ENCODE measurements at places on chromosomes 16 and 17. TPM values are rescaled to one million over a fixed set of nuclear protein-coding genes. Genes with fewer than 3 reads are reported as not detected.

DNA sequence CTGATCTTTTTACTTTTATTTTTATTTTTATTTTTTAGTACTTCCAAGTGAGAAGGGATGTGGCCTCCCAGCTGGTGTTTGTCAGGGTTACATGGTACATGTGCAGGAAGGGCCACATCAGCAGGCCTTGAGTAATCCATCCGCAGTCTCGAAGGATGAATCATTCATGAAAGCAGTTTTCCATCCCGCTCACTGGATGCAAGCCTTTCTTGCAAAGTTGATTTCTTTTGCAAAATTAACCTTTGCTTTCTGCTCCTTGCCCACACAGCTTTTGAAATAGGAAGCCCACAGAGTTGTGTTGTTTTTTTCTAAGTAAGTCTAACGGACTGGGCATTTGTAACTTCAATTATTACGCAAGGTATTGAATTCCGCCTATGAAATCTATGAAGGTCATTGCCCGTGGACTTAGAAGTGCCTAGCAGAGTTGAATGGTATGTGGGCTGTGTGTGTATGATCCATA lies 157.4 kb downstream of the PRKCA start:
- DNase-seq, result no peak

The AANAT gene
- not detected for total RNA-seq

The TAF15 gene
- 235 TPM for total RNA-seq

DNA sequence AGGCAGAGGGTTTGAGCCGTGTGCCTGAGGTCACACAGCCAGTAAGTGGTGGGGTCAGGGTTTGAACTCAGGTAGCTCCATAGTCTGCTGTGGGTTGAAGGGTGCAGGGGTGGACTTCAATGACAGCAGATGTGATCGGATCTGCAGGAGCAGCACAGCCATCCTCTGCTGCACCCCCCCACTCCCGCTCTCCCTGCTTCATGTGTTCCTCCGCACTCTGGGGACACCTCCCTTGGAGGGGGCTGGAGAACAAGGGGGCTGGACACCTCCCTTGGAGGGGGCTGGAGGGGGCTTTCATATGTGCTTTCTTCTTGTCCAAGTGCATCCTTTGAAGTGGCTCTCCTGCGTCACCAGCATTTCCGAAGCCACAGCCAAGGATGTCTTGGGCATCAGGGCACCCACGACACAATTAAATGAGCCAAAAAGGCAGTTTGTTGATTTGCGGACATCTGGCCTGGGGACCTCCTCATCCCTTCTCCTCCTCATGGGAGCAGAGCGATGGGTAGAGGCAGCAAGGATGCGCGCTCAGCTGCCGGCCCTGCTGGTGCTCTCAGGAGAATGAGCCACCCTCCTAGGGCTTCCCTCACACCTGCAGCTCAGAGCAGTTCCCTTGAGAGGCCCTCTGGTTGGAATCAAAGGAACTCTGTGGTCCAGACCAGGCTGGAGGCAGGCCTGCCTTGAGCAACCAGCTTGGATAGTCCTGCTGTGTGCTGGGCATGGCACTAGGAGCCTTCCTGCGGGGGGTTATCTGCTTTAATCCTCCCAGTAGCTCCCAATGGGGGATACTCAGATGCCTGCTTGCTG lies 26.2 kb downstream of the WSCD1 start:
- DNase-seq, result no peak

- DNase-seq, result no peak
These were observed 3.9 kb downstream of the PDK2 start for GRCh38 chr17:50099003-50099402.

GRCh38 chr16:84911486-84912216 lies 91.9 kb downstream of the CRISPLD2 start:
- no peak for DNase-seq

- no peak for DNase-seq
These were observed 15.0 kb upstream of the TAC4 start for GRCh38 chr17:49862781-49863331.

DNA sequence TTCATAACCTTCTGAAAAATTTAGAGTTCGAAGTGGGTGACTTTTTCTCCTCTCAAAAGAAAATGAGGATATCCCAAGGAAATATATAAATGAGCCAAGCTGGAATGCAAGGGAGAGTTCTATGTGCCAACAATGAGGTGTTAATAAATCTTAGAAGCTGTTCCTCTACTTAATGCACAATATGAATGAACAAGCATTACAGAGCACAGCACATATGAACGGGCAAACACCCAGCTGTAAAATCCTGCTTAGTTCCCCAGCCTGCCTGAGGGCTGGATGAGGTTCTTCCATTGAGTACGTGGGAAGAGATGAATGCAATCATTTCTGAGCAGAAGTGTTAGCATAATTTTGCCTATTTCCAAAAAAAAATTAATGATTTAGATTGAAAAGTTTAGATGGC lies 58.1 kb downstream of the WDR59 start:
- DNase-seq, result no peak

- DNase-seq, result no peak
These were observed 165.3 kb upstream of the GSE1 start for GRCh38 chr16:85447693-85448313.

- DNase-seq, result no peak
These were observed 17.2 kb downstream of the CRISPLD2 start for GRCh38 chr16:84836967-84837366.

The PIK3R6 gene
- not detected for total RNA-seq

The PDE6G gene
- total RNA-seq, result 0.59 TPM

DNA sequence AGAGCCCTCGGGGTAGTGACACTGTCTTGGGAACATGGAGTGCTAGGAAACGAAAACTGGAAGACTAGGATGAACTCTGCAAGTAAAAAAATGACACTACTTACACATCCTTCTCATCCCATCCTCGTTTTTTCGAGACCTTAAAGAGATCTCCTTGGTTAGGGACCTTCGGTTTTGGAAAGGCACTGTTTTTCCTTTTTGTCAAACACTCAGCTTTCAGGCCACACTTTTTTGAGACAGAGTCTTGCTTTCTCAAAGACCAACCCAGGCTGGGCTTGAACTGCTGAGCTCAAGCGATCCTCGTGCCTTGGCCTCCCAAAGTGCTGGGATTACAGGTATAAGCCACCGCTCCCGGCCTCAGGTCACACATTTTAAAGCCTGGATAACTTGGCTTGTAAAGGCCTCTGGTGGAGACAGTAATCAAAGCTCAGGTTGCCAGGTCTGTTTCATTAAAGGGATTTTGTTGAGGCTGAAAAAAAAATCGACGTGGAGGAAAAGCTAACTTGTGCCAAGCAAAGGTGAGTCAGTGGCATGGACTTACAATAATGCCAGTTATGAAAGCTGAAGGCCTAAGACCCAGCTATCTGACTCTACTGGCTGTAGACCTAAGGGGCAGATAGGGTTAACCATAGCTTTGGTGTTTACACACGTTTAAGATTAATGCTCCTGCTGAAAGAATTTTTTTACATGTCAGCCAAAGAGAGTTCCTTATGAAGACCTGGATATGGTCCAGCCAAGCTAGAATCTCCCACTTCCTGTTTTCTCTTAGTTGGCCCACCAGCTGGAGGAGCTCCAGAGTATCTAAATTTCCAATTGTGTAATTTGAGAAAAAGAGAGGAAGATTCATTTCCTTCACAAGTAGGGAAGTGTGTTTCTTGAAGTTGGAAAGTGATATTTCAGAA lies 823 bp downstream of the NBR1 start:
- DNase-seq, result no peak

GRCh38 chr17:45686250-45686649 lies 97.9 kb upstream of the CRHR1 start:
- no peak for DNase-seq

DNA sequence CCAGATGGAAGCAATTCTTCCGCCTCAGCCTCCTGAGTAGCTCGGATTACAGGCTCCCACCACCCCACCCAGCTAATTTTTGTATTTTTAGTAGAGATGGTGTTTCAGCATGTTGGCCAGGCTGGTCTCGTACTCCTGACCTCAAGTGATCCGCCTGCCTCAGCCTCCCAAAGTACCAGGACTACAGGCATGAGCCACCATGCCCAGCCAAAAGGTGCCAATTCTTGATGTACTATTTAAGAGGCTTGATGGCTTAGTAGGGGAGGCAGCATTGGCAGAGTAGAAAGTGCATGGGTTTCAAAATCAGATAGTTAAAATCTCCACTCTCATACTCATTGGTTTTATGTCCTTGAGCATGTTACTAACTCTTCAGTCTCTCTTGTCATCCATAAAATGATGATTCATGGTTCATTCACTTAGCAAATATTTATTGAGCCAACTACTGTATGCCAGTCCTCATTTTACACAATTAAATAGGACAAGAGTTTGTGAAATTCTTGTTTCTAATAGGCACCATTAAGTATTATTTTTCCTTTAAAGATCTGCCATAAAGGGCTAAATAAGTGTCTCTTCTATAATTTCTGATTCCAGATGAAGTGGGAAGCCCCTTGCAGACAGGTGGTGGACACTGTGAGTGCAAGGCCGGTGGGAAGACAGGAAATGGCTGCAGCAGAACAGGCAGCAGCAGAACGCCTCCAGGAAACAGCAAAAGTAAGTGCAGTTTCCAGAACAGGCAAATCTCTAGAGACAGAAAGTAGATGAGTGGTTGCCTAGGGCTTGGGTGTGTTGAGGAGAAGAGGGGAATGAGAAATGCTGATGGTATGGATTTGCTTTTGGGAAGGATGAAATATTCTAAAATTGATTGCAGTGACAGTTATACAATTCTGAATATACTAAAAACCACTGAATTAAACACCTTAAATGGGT lies 8.2 kb upstream of the RPL27 start:
- DNase-seq, result no peak

DNA sequence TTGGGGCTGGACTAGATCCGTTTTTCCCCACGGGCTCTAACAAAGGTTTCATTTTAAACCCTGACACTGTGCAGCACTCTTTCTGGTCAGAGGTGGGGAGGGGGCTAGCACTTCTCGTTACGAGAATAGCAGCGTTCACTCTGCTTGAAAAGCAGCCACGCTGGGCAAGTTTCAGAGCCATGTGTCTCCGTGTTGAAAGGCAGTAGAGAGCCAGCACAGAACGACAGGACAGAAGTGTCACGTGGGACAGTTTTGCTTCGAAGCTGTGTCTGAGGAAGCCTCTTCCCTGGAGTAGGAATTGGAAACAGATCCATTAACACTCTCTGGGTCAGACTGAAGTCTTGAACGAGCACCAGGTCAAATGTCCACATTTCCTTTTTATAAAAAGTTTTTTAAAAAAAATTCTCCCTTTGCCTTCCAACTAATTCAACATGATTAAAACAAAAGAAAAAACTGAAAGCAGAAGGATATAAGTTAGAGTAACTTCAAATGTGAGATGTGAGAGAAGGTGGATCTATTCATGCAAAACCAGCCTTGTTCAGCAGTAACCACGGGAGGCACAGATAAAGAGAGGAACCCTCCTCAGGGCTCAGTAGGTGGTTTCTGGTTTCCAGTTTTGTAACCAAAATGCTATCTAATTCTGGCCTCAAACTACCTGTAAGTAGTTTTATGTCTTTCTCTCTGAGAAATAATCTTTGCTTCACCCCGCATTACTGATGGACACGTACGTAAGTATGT lies 65.0 kb downstream of the SMG6 start:
- no peak for DNase-seq

Data from mesothelial cell of epicardium (in vitro differentiated cells).